ENCODE measurements at places on chromosomes 1 and 21. TPM values are rescaled to one million over a fixed set of nuclear protein-coding genes. Genes with fewer than 3 reads are reported as not detected.

GRCh38 chr1:2406451-2407041, 5.8 kb downstream of the PEX10 start:
- H3K36me3 ChIP-seq: peaks cover 85% of the 10 kb centered on the region
- peaks cover 4% of the 10 kb centered on the region for H3K4me1 ChIP-seq
- H3K27ac ChIP-seq: no peak overlapping the region
- DNase-seq: no peak
- no peaks in the 10 kb centered on the region for H3K27me3 ChIP-seq

The KPRP gene
- total RNA-seq: 20.9 TPM

The EFNA3 gene
- total RNA-seq: 85.9 TPM

DNA sequence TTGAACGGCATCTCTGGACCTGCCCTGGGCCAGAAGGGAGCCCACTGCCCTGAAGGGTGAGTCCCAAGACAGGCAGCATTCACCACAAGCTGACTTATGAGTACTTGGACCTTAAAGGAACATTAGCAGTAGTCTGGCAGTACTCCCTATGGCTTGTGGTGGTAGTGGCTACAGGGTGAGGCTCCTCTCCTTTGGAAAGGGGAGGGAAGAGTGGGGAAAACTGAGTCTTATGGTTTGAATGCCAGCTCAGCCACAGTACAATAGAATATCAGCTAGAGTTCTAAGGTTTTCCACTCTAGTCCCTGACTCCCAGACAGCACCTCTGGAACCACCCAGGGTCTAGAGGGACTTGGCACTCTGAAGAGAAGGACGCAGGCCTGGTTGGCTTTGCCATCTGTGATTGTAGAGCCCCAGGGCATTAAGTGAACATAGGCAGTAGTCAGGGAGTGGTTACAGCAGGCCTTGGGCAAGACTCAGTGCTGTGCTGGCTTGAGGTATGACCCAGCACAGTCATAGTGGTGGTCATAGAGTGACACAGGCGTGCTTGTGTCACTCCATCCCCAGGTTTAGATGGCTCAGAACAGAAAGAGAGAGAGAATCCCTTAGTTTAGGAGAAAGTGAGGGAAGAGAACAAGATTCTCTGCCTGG, 31.0 kb downstream of the CD53 start:
- H3K4me3 ChIP-seq: no peak overlapping the region
- no peak for DNase-seq
- no peaks in the 10 kb centered on the region for H3K4me1 ChIP-seq
- no peaks in the 10 kb centered on the region for H3K36me3 ChIP-seq
- H3K27me3 ChIP-seq: no peaks in the 10 kb centered on the region
- no peak overlapping the region for H3K27ac ChIP-seq

GRCh38 chr1:1969505-1969900, 34.1 kb downstream of the CFAP74 start:
- no peak overlapping the region for H3K4me3 ChIP-seq
- no peak for DNase-seq
- H3K27ac ChIP-seq: no peak overlapping the region
- H3K36me3 ChIP-seq: no peaks in the 10 kb centered on the region
- peaks cover 48% of the 10 kb centered on the region for H3K27me3 ChIP-seq

DNA sequence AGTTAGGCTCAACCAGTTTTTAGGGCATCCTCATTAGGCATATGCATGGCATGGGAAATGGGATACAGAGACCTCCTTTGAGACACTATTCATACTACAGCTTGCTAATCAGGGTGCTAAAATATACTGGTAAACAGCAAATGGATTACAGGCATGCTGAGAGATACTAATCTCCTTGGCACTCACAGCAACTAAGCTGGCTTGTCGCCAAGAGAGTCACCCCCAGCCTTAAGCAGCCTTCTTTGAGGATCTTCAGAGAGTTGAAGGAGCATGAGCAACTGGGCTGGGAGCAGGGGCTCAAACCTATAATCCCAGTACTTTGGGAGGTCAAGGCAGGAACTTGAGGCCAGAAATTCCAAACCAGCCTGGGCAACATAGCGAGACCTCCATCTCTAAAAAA, 120.1 kb upstream of the NR5A2 start:
- H3K4me3 ChIP-seq: no peak overlapping the region
- no peak for DNase-seq
- no peaks in the 10 kb centered on the region for H3K4me1 ChIP-seq
- H3K27me3 ChIP-seq: no peaks in the 10 kb centered on the region

- peaks cover 11% of the 10 kb centered on the region for H3K36me3 ChIP-seq
- no peaks in the 10 kb centered on the region for H3K27me3 ChIP-seq
- peak overlapping the region; percentile 87 for H3K27ac ChIP-seq
- DNase-seq: no peak
- H3K4me3 ChIP-seq: peak overlapping the region; percentile 80
- H3K4me1 ChIP-seq: peaks cover 41% of the 10 kb centered on the region
These were observed 743 bp downstream of the TOMM20 start for GRCh38 chr1:235127732-235128455.

DNA sequence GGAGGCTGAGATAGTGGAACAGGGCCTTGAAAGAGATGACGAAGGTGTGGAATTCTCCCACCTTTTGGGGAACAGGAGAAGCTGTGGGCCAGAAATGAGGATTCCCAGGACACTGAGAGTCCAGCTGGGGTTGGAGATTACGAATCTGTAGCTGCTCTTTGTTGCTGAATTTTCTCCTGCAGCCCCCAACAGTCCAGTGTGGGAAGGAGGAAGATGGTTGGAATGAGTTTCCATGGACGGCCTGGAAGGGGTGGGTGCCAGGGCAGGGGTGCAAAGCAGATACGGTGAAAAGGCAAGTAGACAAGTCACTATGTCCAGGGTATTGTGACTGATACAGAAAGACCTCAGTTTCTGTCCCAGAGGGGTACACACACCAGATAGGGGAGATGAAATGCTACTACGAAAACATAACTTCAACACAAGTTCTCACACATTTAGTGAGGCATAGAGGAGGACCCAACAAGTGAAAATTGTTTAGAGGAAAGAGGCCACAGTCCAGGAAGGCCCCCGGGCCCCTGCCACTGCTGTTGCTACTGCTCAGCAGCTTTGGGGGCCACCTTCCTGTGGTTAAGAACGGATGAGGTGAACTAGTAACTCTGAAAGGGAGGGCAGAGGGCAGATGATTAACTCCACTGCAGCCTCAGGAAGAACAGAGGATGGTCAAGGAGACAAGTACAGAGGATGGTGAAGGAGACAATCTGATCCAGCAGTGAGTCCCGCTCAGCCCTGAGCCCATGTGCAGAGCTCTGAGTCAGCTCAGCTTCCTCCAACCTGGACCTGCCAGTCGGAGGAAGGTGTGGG, 7.3 kb downstream of the CD244 start:
- DNase-seq: no peak
- H3K36me3 ChIP-seq: no peaks in the 10 kb centered on the region
- no peak overlapping the region for H3K4me3 ChIP-seq
- no peaks in the 10 kb centered on the region for H3K4me1 ChIP-seq
- H3K27me3 ChIP-seq: no peaks in the 10 kb centered on the region
- no peak overlapping the region for H3K27ac ChIP-seq

DNA sequence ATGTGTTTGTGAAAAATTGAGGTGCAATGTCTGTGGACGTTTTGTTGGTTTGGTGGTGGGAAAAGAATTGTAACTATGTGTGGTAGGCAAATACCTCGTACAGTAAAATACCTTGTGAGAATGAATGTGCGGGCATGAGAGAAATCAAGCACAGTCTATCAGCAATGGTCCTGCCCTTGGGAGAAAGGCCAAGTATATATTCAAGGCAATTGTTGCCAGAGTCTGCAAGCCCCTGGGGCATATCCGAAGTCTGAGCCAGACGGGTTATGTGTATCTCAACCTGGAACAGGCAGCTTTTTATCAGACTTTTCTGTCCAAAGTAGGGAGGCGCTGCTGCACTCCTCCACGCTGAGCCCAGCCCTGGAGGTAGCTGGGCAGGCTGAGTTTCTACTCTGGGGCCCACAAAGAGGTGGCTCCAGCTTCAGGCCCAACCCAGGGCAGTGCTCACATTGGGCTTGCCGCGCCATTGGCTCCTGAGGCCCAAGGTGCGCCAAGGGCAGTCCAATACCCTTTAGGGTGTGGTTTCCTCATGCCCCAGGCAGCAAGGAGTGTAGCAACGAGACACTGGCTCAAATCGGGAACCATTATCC, 9.4 kb upstream of the GNL2 start:
- no peaks in the 10 kb centered on the region for H3K36me3 ChIP-seq
- H3K27me3 ChIP-seq: peaks cover 8% of the 10 kb centered on the region
- no peak overlapping the region for H3K27ac ChIP-seq
- peaks cover 13% of the 10 kb centered on the region for H3K4me1 ChIP-seq

- no peaks in the 10 kb centered on the region for H3K4me1 ChIP-seq
- no peaks in the 10 kb centered on the region for H3K36me3 ChIP-seq
- peaks cover 64% of the 10 kb centered on the region for H3K27me3 ChIP-seq
- no peak overlapping the region for H3K4me3 ChIP-seq
- no peak for DNase-seq
These were observed 180.7 kb downstream of the GRIK3 start for GRCh38 chr1:36853638-36854037.

- H3K27me3 ChIP-seq: no peaks in the 10 kb centered on the region
- H3K4me3 ChIP-seq: no peak overlapping the region
- DNase-seq: peak; percentile 85
These were observed 42.1 kb upstream of the SRP9 start for GRCh38 chr1:225735252-225736149.

DNA sequence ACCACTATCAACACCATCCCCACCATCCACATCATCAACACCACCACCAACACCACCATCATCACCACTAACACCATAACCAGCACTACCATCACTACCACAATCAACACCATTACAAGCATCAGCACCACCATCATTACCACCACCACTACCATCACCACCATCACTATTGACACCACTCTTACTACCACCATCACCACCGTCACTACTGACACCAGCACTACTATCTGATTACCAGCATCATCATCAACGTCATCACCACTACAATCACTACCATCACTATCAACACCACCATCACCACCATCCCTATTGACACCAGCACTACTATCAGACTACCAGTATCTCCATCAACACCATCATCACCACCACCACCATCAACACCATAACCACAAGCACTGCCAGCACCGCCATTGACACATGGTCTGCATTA, 106.1 kb upstream of the RUNX3 start:
- H3K27me3 ChIP-seq: peaks cover 12% of the 10 kb centered on the region
- H3K36me3 ChIP-seq: no peaks in the 10 kb centered on the region
- no peak for DNase-seq
- H3K4me3 ChIP-seq: no peak overlapping the region
- H3K27ac ChIP-seq: no peak overlapping the region

DNA sequence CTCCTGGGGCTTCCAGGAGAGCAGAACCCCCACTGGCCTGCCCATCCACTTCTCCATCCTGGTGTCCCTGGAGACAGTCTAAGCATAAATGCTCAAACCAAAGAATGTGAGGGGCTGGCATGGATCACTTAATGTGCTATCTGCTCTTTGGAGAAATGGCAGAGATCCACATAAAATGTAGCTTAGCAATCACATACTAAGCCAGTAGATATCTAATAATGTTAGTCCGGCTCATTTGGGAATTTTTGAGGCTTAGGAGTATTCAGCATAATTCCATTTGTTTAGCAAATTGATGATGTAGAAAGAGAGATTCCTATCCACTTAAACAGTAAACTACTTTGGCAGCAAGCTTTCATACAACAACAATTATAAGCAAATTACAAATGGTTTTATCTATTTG, 90.7 kb downstream of the TENT5C start:
- no peaks in the 10 kb centered on the region for H3K36me3 ChIP-seq
- H3K27me3 ChIP-seq: no peaks in the 10 kb centered on the region
- H3K4me1 ChIP-seq: no peaks in the 10 kb centered on the region
- H3K27ac ChIP-seq: peak overlapping the region; percentile 74

- H3K36me3 ChIP-seq: no peaks in the 10 kb centered on the region
- no peak overlapping the region for H3K27ac ChIP-seq
- H3K4me1 ChIP-seq: peaks cover 56% of the 10 kb centered on the region
- H3K27me3 ChIP-seq: no peaks in the 10 kb centered on the region
- H3K4me3 ChIP-seq: no peak overlapping the region
These were observed 182.6 kb upstream of the EDN2 start for GRCh38 chr1:41666981-41667631.

DNA sequence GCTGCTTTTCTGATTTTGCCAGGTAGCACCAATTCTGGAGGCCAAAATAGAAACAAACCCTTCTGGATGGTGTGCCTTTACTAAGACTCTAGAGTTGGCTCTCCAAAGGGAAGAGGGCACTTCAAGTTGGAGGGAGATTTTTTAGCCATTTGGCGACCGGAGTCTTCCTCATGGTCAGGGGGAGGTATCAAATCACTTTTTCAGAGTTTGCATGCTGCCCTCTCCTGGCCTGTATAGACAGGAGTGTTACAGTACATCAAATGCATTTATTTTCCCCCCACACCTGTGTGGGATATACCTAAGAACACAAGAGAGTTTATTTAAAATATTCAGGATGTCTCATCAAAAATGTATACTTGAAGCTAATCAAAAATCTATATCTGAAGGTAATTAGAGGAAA, 3.2 kb downstream of the GREM2 start:
- no peak overlapping the region for H3K27ac ChIP-seq
- H3K27me3 ChIP-seq: no peaks in the 10 kb centered on the region
- no peak for DNase-seq
- no peak overlapping the region for H3K4me3 ChIP-seq

The LAMC2 gene
- total RNA-seq: 30.8 TPM

DNA sequence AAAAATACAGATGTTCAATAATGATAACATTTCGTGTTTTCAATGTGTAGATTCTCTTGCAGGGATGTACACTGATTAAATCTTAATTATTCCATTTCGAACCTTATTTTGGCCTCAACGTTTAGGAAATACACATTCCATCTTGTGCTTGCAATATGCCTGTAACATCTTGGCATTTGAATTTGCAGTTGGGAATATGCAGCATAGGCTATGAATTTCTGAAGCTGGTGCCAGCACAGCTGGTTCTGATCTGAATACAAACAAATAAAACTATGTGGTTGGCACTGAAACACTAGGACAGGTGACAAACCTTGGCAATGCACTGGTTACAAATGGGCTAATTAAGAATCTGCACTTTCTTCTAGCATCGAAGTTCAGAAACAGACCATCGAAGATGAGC, 108.4 kb downstream of the ERG start:
- no peaks in the 10 kb centered on the region for H3K36me3 ChIP-seq
- H3K27ac ChIP-seq: no peak overlapping the region
- no peak for DNase-seq
- no peak overlapping the region for H3K4me3 ChIP-seq
- no peaks in the 10 kb centered on the region for H3K4me1 ChIP-seq
- peaks cover 7% of the 10 kb centered on the region for H3K27me3 ChIP-seq

DNA sequence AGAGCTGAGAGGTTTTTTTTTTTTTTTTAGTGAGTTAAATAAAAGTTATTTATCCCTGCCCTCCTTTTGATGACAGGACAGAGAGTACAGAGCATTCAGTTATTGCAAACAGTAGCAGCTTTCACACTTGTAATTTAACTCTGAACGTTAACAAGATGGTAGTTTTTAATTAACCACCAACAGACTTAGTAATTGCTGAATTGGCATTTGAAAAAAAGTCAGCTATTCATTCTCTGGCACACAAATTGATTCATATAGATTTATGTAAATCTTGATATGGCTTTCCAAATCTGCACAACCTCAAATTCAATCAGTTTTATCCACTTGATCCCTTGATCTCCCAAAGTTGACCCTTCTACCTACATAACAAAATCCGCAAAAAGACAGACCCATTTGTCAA, 918 bp downstream of the LEMD1 start:
- H3K27me3 ChIP-seq: peaks cover 41% of the 10 kb centered on the region
- no peak for DNase-seq
- H3K27ac ChIP-seq: no peak overlapping the region
- H3K4me3 ChIP-seq: no peak overlapping the region
- H3K36me3 ChIP-seq: no peaks in the 10 kb centered on the region

GRCh38 chr1:17772615-17773212, 17.6 kb downstream of the ACTL8 start:
- no peaks in the 10 kb centered on the region for H3K4me1 ChIP-seq
- peaks cover 55% of the 10 kb centered on the region for H3K27me3 ChIP-seq
- no peak overlapping the region for H3K4me3 ChIP-seq
- H3K27ac ChIP-seq: no peak overlapping the region
- DNase-seq: no peak

The OR14K1 gene
- not detected for total RNA-seq

The LIN9 gene
- total RNA-seq: 3.6 TPM

The OR2L2 gene
- total RNA-seq: not detected

The DENND2C gene
- total RNA-seq: 33.6 TPM
